ENCODE measurements at places on chromosomes 13 and 19.

GRCh38 chr13:109645831-109646230, 140.6 kb downstream of the IRS2 start:
- no peak for DNase-seq

DNA sequence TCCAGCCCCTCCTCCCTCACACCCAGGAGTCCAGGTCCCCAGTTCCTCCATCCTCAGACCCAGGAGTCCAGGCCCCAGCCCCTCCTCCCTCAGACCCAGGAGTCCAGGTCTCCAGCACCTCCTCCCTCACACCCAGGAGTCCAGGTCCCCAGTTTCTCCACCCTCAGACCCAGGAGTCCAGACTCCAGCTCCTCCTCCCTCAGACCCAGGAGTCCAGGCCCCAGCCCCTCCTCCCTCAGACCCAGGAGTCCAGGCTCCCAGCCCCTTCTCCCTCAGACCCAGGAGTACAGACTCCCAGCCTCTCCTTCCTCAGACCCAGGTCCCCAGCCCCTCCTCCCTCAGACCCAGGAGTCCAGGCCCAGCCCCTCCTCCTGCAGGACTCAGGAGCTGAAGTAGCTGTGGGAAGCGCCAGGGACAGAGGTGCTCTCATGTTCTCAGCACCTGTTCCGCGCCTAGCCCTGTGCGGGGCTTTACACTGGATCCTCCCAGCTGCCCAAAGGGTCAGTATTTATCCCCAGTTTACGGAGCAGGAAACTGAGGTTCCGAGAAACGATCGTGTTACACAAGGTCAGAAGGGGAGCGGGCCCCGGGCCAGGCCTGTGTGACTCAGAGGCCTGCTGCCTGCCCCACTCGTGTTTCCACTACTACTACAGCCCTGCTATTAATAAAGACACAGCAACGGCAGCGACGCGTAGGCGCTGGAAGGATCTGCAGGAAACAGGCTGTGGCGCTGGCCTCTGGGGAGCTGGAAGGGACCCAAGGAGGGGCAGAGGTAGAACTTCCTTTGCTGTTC, 1.7 kb upstream of the SBK3 start:
- no peak for DNase-seq

- DNase-seq = no peak
Measured at GRCh38 chr13:47708386-47708785, 292.7 kb downstream of the SUCLA2 start.

- DNase-seq = no peak
Measured at GRCh38 chr19:40244579-40245317, 18.3 kb upstream of the CCNP start.

DNA sequence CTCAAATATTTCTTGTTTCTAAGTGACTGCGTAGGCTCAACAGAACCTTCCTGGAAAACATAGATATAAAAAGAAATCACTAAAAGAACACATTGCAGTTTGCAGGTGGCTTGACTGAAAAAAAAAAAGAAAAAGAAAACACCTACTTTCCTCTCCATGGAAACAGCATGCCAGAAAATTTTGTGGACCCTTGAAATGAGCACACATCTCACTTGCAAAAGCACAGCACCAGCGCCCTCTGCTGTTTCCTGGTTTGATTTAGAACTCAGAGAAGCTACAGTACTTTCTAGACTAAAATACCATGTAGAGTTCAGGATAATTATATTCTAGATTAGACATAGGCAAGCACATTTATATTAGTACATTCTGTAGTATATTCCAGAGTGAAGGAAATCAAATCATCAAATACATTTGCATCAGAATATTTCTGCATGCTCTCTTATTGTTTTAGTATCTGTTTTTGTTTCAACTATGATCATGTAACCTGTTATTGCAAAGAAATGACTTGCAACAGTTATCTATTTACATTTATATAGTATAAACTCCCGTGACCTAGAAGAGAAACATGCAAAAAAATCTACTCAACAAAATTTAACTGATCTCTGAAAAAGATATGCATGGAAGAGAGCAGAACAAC, 22.3 kb upstream of the XPO4 start:
- DNase-seq = peak; percentile 83

DNA sequence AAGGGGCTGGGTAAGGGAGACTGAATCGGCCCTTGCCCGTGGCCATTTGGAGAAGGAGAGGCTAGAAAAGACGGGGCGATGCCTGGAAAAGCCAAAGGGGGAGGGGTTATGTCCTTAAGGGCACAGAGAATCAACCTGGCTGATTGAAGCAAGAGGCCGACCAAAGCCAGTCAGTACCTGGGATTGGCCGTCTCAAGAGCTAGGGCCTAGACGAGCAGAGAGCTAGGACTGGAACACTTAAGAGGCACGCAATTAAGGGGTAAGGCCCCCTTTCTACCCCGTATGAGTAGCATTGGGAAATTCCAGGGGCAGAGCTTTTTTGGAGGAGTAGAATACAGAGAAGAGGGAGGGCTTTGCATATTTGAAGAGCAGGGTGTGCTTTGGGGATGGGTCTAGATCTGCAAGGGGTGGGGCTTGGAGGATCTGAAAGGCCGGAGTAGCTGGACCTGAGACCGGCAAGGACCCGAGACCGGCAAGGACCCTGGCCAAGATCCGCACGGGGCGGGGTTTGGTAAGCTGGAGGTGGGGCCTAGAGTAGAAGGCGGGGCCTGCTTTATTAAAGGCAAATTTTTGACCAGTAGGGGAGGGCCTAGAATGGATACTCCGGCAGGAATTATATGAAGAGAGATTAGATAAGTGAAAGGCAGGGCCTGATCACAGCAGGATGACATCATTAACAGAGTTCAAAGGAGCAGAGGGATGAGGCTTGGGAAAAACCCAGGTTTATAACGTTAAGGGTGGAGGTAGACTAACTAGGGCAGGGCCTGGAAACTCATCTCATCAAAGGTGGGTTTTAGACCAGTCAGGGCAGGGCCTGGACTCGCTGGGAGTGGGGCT, 10.7 kb upstream of the CACNG6 start:
- no peak for DNase-seq

DNA sequence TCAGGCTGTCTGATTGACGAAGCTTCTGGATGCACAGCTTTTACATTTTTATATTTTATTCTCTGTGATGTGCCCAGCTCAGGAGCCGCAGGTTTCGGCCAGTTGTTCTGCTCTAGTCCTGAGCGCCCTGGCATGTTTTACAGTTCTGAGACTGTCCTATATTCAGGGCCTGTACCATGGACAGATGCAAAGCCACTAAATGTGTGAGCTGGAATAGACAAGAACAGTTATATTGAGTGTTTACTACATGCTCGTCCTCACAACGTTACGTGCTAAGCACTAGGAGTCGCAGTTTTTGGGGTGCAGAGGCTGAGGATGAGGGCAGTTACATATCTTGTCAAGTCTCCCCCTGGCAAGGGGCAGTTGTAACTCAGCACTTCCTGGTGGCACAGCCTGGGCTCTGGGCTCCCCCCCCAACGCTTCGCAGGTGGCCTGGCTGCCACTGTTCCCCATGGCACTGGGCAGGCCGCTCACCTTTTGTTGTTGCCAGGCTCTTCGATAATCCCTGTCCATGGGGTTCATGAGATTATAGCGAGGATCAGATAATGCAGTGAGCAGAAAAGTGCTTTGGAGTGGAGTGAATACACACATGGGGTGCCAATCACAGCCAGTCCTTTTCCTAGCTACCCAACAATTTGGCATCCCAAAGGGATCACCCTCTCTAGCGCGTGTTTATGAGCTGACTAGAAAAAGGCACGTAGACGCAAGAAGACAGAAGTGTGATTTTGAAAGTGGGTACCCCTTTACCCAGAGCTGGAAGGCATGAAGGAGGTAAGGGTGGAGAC, 23.5 kb downstream of the ARL11 start:
- no peak for DNase-seq

DNA sequence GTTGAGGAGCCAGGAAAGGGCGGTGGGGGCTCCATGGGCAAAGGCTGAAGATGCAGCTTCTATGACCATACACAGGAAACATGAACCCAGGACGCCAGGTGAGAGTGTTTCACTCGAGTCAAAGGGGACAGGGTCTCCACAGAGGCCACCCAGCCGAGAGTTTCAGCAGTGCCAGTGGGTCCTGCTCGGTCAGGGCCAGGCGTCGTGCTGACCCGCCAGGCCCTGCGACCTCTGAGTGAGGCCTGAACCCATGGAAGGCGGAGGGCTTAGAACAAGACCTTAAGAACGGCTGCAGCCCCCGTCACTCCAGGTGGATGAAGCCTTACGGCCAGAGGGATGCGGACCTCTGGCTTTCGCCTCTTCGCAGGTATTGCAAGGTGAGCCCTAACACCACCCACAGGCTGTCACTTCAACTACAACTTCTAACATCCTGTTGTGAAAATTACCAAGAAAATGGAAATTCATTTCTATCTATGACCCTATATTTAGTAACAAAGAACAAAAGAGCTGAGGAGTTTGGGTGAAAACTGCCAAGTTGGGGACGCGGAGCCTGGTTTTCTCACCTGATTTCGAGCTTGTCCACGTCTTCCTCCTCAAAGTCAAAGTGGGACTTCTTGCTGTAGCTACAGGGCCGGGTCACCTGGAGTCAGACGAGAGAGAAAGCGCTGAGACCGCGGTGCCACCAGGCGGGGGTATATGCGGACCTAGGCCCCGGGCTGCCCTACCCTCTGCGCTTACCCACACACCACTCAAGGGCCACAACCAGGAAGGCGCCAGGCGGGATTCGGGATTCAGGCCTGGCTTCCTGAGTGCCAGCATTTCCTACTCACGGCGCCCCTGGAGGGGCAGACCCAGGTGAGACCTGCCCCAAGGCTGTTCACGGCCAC, 50.1 kb upstream of the C13orf46 start:
- DNase-seq = no peak

GRCh38 chr13:92842145-92842544, 384.5 kb upstream of the GPC6 start:
- no peak for DNase-seq

GRCh38 chr19:19997656-19998268, 41.5 kb downstream of the ZNF682 start:
- peak; percentile 13 for DNase-seq

- peak; percentile 75 for DNase-seq
Measured at GRCh38 chr13:113928685-113929627, 44.9 kb downstream of the C13orf46 start.

DNA sequence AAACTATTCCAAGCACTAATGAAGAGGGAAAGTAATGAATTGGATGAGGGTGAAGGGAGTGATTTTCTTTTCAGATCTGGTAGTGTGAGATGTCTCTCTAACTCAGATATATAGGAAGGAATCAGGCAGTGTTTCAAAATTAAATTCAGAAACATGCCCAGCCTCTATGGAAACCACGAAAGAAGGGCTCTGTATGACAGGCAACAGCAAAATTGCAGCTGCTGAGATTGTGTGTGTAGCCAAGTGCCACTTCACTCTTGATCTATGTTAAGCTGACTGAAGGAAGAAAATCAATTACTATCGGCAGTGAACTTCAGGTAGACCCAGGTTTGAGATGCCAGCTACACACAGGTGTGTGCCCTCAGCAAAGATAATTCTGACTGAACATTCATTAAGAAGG, 387.4 kb downstream of the PCDH9 start:
- no peak for DNase-seq

DNA sequence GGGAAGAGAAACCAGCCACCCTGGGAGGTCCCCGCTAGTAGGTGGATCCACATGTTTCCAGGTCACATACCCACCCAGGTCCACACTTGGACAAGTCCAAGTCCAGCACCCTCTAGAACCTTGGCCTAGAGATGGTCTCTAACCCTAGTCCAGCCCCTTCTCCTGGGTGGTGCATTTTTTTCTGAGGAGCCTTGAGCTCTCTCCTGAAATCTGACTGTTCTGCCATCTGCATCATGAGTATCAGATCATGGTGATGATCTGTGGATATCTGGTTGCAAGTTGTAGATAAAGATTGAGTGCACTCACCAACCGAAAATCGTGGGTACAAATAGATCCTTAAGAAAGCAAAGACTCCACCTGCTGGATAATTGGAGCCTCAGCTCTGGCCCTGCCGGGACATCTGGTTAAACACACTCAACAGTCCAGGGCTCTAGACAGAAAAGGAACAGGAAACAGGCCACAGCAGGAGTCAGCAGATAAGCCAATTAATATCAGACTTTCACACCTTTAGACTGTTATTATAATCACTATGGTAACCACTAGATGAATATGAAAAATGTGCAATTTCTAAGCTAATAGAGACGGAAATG, 41.1 kb downstream of the GPR12 start:
- DNase-seq = no peak

- no peak for DNase-seq
Measured at GRCh38 chr13:45521297-45521696, 56.6 kb downstream of the COG3 start.

DNA sequence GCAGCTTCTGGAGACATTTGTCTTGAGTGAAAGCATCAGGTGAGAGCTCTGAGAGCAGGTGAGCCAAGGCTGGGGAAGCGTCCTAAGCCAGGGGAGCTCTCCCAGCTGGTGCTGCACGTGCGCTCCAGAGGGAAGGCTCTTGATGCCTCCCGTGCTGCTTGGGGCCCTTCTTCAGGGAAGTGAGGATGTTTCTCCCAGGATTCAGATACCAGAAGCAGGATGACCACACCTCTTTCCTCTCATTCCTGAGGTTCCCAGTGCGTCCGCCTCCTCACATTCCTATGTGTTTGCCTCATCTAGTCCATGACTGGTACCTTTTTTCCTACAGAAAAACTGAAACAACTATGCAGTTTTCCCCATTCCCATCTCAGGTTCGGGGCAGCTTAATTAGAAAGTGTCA, 231.0 kb upstream of the IRS2 start:
- DNase-seq = no peak

DNA sequence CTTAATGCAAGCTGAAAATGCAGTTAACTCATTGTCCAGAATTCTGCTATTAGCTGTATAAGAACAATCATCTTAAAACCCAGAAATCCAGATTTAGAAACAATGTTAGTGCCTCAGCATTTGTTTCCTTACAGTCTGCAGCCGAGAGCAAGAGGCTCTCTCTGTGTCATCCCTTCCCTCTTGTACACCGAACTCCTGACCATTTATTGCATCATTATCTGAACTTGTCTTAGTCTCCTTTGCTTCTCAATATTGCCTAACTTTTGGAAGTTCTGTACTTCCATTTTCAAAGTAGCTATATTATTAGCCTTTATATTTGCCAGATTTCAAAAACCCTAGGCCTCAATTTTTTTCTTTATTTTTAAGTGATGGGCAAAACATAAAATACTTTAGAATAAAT, 27.1 kb downstream of the RNASEH2B start:
- no peak for DNase-seq

All from head of caudate nucleus (tissue), 42 donors.